Activated T-cell treated with anti-CD3 and anti-CD28 coated beads, Interleukin-2, amount 50 U/mL, for 72 hours (primary cell): ENCODE measurements at places on chromosomes 5 and 9. TPM values are rescaled to one million over a fixed set of nuclear protein-coding genes. Genes with fewer than 3 reads are reported as not detected.

Gene IFNA7
- not detected for total RNA-seq

Gene FLT4
- total RNA-seq, result 1.7 TPM

Gene S1PR3
- total RNA-seq, result 0.48 TPM

Gene PTGES2
- total RNA-seq, result 27.5 TPM

Gene ARL10
- total RNA-seq, result 14.0 TPM

Gene PCDHGC4
- not detected for total RNA-seq

Gene PHF24
- 1.00 TPM for total RNA-seq

Gene LHFPL2
- 0.21 TPM for total RNA-seq

Gene C5orf52
- not detected for total RNA-seq

Gene SPINK5
- total RNA-seq, result not detected

Gene TRIM41
- 42.1 TPM for total RNA-seq

Gene IFNA2
- total RNA-seq, result not detected

Gene SLC6A7
- total RNA-seq, result not detected

Gene TMEM174
- not detected for total RNA-seq

Gene LCN6
- total RNA-seq, result not detected

Gene IL3
- total RNA-seq, result 8.9 TPM

Gene FBXL7
- not detected for total RNA-seq

Gene GMCL2
- not detected for total RNA-seq

Gene SLC1A3
- 1.5 TPM for total RNA-seq

Gene RELL2
- total RNA-seq, result 14.6 TPM

Gene ARHGEF28
- 0.30 TPM for total RNA-seq

Gene ENTREP1
- total RNA-seq, result not detected

Gene PLEKHG4B
- not detected for total RNA-seq

Gene RALGPS1
- 3.4 TPM for total RNA-seq

Gene ZBED3
- total RNA-seq, result 11.4 TPM

Gene SPINK4
- total RNA-seq, result not detected

Gene C9orf153
- not detected for total RNA-seq

Gene ZNF883
- 0.49 TPM for total RNA-seq

Gene PCDHGA4
- 0.26 TPM for total RNA-seq

Gene FBN2
- total RNA-seq, result 0.05 TPM

Gene ZDHHC11
- 28.3 TPM for total RNA-seq

Gene GRXCR2
- total RNA-seq, result not detected

Gene RNF208
- total RNA-seq, result 6.6 TPM

Gene WNK2
- 1.1 TPM for total RNA-seq

Gene NRG2
- total RNA-seq, result 0.23 TPM

Gene DMRT3
- total RNA-seq, result not detected

Gene PITX1
- total RNA-seq, result 0.76 TPM

Gene PCDHB3
- total RNA-seq, result not detected

Gene TOR4A
- total RNA-seq, result 4.3 TPM

Gene OSMR
- 0.63 TPM for total RNA-seq

Gene LCN1
- total RNA-seq, result not detected

Gene HRCT1
- not detected for total RNA-seq

Gene CCL19
- not detected for total RNA-seq

Gene CBY3
- total RNA-seq, result 0.44 TPM

Gene SOWAHA
- not detected for total RNA-seq

Gene PCDHB13
- not detected for total RNA-seq

Gene TRIM14
- total RNA-seq, result 41.7 TPM

Gene PLPP7
- total RNA-seq, result 0.23 TPM

Gene SLC34A3
- 0.14 TPM for total RNA-seq

Gene SPINK7
- total RNA-seq, result not detected

Gene COMMD10
- total RNA-seq, result 22.9 TPM

Gene MZB1
- total RNA-seq, result 19.7 TPM

Gene ARL14EPL
- total RNA-seq, result not detected

Gene CDX1
- not detected for total RNA-seq

Gene CERCAM
- 2.7 TPM for total RNA-seq
